Left ventricle myocardium superior (tissue), 1 donor: ENCODE measurements at places on chromosomes 12 and 14. TPM values are rescaled to one million over a fixed set of nuclear protein-coding genes. Genes with fewer than 3 reads are reported as not detected.

DNA sequence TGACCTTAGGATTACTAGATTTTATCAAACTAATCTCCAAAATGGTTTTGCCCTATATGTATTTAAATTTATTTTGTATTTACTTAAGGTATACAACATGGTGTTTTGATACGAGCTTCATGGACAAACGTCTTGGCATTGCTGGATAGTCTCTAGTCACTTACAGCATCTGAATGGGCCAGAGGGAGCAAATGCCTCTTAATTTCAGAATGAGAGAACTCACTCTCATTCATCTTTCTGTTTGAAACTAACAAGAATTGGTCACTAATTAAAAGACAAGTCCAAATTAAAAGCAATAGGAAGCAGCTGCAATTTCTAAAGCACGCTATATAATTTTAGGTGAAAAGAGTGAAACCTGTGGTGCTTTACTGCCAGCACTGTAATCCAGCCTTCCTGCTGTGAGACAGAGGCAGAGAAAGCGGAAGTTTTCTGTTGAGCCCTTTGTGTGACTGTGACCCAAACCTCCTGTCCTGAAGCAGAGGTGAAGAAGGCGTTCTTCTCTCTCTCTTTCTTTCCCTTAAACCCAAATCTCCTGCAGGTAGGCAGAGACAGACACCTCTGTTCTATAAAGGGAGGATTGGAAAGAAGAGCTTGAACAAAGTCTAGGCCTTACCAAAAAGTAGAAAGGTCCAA is 184.6 kb upstream of the NAV3 start:
- DNase-seq = no peak

MGAT4C gene
- 2.3 TPM for total RNA-seq

GRCh38 chr12:63445224-63445880 is 222.9 kb downstream of the DPY19L2 start:
- no peak for DNase-seq

GRCh38 chr12:39301422-39301821 is 141.5 kb downstream of the KIF21A start:
- DNase-seq = no peak

KIF5A gene
- total RNA-seq = 0.12 TPM

- no peak for DNase-seq
Observed at GRCh38 chr12:104930388-104931326, 27.4 kb downstream of the SLC41A2 start.

DNA sequence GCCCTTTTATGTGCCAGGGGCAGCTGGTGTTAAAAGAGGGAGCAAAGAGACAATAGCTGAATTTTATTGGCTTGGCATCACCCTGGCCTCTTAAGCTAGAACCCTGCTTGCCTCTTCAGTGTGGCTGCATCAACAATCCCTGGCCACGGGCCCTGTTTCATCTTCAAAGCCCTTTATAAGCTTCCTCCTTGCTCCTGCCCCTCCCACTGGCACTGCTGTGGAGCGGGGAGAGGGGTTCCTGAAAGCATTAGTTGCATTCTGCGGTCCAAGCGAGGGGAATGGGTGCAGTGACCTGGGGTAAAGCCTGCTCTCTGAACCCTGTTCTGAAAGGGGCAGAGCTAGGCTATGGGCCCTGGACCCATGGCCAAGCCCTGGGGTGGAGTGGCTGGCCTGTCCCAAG is 220 bp upstream of the KRT83 start:
- DNase-seq = no peak

DNA sequence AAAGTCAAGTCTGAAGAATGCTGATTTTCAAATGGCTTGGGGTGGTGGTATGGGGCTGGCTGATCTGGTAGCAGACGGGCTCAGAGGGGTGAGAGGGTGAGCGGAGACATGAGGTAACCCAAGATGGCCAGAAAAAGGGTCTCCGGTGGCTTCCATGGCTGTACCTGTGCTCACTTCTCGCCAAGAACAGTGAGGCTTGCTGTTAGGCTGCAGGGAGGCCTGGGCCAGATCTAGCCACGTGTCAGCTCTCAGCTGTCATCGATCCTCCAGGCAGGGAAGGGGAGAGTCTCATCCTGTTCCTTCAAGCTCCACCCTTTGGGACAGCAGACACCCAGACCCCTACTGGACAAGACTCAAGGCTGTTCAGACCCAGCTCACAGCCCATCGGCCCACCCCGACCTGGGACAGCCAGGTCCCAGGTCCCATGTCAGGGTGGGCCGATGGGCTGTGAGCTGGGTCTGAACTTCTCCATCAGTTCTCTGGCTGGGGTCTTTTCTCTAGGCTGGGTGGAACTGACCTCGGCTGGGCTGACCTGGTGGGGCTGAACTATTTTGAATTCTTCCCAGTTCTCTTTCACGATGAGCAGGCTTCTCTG is 9.0 kb downstream of the LRTM2 start:
- no peak for DNase-seq

- DNase-seq = no peak
Observed at GRCh38 chr14:101458741-101459550, 102.3 kb upstream of the DIO3 start.

DNA sequence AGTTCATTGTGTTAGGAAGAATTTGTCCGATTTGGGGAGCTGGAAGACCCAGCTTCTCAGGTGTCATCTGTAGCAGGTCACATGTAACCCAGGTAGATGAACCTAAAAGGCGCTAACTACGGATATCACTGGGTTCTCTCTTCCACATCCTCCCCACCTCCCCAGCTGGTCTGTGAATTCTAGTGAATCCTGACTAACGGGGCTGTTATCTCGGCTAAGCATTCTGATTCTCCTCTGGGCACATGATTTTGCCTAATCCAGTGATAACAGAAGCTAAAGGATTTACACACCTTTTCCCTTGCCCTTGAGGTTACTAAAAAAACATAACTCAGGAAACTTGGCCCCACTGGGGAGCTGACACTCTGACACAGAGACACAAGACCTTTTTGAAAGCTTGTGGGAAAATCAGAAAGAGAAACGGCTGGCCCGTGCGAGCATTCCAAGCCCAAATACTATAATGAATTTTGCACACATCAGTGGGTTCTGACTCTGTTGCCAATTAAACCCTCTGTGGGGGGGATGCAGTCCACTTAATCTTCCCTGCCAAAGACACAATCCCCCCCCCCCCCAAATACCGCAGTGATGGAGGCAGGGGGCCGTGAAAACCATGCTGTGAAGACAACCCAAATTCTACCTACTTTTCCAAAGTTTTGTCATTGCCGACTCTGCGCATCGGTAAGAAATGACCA is 81.0 kb upstream of the FZD10 start:
- no peak for DNase-seq

ZDHHC22 gene
- not detected for total RNA-seq

DNA sequence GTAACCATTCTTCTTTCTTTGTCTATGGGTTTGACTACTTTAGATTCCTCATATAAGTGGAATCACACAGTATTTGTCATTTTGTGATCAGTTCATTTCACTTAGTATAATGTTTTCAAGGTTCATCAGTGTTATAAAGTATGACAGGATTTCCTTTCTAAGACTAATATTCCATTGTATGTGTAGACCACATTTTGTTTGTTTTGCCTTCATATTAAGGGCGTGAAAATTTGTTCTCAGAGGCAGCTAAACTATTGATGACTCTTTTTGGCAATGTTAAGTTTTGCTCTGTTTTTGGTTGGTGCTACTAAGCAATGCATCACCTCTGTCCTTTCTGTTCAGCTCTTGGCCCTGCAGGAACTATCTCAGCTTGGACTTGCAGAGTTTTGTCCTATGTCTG is 1.7 kb upstream of the KLRG1 start:
- DNase-seq = no peak

- no peak for DNase-seq
Observed at GRCh38 chr12:63133981-63134380, 17.0 kb downstream of the AVPR1A start.

PTGER2 gene
- 0.47 TPM for total RNA-seq

DNA sequence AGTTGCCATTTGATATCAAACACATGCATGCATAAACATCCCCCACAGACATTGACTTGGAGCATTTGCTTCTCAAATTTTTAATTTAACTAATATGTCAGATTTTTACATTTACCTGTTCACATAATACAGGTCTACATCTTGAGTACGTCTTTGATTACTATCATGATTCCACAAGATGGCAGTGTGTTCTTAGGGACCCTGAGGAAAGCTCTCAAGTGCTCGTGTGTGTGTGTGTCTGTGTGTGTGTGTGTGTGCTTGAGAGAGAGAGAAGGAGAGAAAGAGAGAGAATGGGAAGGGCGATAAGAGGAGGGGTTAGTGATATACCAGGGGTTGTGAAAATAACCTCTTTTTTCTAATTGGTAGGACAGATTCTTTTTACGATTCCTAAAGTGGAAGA is 167.1 kb upstream of the OR4E1 start:
- DNase-seq = no peak
